Daoy (cell line): ENCODE measurements at places on chromosomes 6 and 20. TPM values are rescaled to one million over a fixed set of nuclear protein-coding genes. Genes with fewer than 3 reads are reported as not detected.
A peak's percentile ranks its signal among the peaks of the same experiment; 100 is the strongest.

- DNase-seq = no peak
Measured at GRCh38 chr6:92111386-92111785, 1308.0 kb downstream of the EPHA7 start.

- no peak for DNase-seq
Measured at GRCh38 chr6:130420911-130421310, 55.1 kb downstream of the TMEM200A start.

DNA sequence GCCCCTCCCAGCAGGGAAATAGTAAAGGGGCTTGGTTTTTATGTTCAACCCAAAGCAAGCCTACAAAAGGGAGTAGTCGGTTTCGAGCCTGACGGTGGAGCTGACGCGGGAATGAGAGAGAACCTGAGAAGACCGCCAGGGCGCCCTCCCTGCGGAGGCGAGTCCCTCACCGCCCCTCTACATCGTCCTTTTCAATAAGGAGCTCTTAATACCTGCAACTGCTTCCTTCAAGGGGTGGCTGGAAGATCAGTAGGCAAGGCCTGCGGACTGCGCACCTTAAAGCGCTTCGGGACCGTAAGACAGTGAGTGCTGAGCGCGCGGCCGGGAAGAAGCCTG is 709 bp upstream of the ZNF76 start:
- no peak for DNase-seq

GRCh38 chr20:22371843-22372242 is 212.5 kb downstream of the FOXA2 start:
- DNase-seq = no peak

DNA sequence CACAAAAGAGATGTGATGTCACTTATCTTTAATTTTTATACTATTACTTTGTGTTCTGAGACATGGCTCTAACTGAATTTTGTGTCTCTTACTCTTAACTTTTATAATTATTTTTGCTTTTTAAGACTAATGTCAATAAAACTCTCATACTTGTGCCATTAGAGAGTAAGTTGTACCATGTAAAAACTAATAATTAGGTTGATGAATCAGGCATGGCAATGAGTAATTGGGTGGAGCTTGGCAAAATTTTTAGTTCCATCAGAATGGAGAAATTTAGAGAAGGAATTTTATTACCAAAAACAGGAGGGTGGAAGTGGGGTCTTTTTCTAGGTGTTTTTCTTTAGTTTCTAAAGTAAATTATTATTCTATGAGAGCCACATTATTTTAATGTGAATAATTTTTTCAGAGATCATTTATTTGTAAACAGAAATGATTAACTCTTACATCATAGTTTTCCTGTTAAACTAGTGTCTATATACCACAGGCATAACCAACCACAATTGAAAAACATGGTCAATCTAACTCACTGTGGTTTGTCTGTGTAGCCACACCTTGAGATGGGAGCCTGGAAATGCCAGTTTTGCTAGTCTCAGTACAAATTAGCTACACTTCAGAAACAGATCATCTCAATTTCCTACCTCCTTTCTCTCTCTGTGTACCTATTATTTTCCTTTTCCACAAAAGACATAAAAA is 51.8 kb downstream of the ELOVL4 start:
- peak; percentile 13 for DNase-seq

- no peak for DNase-seq
Measured at GRCh38 chr20:16701296-16701695, 28.5 kb upstream of the SNRPB2 start.

- no peak for DNase-seq
Measured at GRCh38 chr20:7760247-7761031, 179.8 kb downstream of the HAO1 start.

- DNase-seq = no peak
Measured at GRCh38 chr6:26335631-26336323, 29.2 kb upstream of the BTN3A2 start.

DNA sequence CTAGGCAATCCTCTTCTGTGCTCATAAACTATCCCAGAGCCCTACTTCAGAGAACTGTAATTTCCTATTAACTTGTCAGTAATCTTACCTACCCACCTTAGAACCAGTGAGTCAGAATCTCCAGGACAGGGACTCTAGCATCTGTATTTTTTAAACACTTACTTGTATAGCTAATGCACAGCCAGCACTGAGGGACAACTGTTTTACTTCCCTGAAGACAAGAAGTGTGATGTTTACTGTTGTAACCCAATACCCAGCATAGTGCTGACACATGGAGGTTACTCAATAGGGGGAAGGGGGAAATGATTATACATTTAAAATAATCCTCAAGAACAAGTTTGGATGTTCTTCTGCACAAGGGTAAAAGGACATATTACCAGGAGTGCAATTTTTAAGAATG is 130.8 kb downstream of the BTBD9 start:
- peak; percentile 21 for DNase-seq

GRCh38 chr6:145850671-145851070 is 36.1 kb upstream of the FBXO30 start:
- DNase-seq = no peak

- DNase-seq = no peak
Measured at GRCh38 chr6:499617-500016, 108.1 kb downstream of the IRF4 start.

DNA sequence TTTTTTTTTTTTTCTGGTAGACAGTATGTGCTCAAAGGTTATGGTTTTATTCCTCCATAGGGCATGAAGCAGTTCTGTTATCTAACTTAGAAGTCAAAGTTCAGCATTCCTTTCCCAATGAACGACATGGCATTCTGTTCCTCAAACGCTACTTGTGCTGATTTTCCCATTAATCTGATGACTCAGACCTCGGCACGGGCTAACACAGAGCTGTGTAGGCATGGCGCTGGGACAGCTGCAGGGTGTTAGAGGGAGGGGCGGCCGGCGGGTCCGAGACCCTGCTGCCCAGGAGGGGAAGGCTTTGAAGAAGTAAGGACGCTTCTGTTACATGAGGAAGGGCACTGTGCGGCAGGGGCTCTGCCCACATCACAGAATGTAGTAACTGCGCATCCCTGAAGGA is 93.6 kb upstream of the AGPAT4 start:
- no peak for DNase-seq

GRCh38 chr20:48098866-48099265 is 313.6 kb upstream of the SULF2 start:
- peak; percentile 10 for DNase-seq

DNA sequence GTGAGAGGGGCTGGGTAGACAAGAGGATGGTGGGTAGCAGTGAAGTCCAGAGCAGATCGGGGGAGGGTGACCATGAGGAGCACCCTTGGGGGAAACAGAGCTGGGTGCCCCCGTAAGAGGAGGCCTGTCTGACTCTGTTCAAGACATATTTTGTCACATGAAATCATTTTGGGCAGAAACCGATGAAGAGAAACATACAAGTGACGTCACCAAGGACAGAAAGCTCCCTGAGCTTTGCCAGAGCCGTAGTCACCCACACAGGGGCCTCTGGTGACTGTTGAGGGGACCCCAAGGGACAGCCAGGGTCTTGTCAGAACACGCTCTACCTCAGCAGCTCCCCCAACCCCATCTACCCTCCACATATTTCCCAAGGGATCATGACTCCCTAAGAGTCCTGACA is 39.2 kb downstream of the GPR6 start:
- DNase-seq = no peak

DNA sequence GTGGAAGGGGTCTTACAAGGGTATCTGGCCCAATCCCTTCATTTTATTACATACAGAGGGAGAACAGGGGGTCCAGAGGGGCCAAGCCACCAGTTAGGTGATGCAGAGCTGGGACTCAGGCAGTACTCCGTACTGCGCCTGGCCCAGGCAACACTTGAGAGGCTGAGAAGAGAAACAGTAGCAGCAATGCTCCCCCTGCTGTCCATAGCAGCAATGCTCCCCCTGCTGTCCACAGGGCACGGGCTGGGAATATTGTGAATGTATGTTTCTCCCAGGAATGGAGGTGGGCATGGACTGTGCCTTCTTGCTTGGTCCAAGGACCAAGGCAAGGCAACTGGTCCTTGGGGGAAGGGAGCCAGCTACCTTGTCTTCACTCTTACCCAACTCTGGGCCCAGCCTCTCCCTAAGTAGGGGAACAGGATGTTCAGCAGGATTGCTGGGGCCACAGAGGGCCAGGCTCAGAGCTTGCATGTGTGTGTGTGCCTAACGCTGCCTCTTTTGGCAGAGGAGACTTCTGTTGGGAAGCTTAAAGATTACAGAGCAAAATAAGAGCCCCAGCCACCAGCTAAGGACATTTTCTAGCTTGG is 14.8 kb upstream of the FAM83C start:
- DNase-seq = peak; percentile 88

DNA sequence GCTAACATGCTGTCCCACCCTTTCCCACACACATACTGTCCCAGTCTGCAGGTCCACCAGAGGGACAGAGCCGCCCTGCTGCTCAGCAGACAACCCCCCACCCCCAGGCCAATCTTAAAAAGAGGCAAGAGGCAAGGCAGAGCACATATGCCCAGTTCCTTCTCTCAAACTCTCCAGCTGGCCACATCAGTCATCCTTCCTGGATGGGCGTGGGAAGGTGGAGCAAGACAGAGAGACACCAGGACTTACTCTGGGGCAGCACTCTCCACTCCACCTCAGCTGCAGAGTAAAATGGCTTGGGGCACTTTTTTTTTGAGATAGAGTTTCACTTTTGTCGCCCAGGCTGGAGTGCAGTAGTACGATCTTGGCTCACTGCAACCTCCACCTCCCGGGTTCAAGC is 10.8 kb downstream of the MOCS3 start:
- no peak for DNase-seq

- DNase-seq = no peak
Measured at GRCh38 chr20:37418591-37419109, 72.7 kb downstream of the SRC start.

Gene FOXF2
- total RNA-seq = 1.6 and 2.7 TPM in 2 replicates

Gene MOG
- not detected in 2 replicates for total RNA-seq

Gene PCED1A
- total RNA-seq = 13.9 and 15.9 TPM in 2 replicates

Gene PPIL6
- total RNA-seq = 3.8 and 4.5 TPM in 2 replicates

Gene VSX1
- total RNA-seq = not detected in 2 replicates

Gene OTOR
- not detected in 2 replicates for total RNA-seq

Gene SAMD3
- total RNA-seq = not detected in 2 replicates

Gene ADGRG6
- total RNA-seq = 2.2 and 15.3 TPM in 2 replicates

Gene PTGIS
- total RNA-seq = 0.54 and 0.57 TPM in 2 replicates

Gene STX16
- 12.1 and 16.0 TPM in 2 replicates for total RNA-seq
